ENCODE measurements at places on chromosomes 13 and 19.

DNA sequence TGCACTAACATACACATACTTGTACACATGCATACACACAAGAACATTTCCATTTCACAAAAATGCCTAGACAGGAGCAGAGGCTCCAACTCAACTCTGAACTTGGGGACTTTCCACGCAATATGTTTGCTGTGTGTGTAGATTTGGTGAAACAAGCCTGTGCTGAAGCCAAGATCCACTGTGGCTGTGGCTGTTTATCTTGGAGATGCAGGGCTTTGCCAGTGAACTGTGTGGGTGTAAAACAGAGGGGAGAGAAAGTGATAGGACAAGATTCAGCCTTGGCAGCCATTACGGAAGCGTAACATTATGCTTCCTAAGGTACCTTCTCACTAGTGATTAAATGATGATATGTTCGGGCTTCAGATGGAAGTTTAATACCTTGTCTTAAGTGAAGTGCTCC, 73.2 kb upstream of the MBNL2 start:
- DNase-seq, result no peak

DNA sequence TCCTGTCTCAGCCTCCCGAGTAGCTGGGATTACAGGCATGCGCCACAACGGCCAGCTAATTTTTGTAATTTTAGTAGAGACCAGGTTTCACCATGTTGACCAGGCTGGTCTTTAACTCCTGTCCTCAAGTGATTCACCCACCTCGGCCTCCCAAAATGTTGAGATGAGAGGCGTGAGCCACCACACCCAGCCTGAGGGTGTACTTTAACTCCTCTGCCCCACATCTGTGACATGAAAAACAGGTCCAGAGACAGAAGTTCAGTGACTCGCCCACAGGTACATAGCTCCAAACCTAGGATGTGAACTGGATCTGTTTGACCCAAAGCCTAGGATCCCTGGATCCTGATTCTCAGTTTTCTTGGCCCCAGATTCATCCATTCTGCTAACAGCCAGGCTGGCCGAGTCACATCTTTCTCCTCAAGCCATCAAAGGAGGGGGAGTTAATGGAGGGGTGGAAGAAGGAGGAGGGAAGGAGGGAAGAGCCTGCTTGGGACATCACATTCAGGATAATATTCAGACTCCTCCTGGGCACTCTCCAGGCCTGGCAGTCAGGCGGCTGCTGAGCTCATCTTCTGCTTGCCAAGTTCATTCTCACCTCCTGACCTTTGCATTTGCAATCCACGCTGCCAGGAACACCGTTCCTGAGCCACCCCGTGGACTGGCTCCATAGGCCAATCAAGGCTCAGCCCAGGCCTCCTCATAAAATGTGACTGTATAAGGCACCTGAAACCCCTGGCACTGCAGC, 3.1 kb downstream of the SPC24 start:
- no peak for DNase-seq

GRCh38 chr13:94849254-94849653, 136.9 kb upstream of the SOX21 start:
- DNase-seq, result no peak

- DNase-seq, result no peak
These were observed 5.9 kb upstream of the CACNG7 start for GRCh38 chr19:53903055-53903680.

DNA sequence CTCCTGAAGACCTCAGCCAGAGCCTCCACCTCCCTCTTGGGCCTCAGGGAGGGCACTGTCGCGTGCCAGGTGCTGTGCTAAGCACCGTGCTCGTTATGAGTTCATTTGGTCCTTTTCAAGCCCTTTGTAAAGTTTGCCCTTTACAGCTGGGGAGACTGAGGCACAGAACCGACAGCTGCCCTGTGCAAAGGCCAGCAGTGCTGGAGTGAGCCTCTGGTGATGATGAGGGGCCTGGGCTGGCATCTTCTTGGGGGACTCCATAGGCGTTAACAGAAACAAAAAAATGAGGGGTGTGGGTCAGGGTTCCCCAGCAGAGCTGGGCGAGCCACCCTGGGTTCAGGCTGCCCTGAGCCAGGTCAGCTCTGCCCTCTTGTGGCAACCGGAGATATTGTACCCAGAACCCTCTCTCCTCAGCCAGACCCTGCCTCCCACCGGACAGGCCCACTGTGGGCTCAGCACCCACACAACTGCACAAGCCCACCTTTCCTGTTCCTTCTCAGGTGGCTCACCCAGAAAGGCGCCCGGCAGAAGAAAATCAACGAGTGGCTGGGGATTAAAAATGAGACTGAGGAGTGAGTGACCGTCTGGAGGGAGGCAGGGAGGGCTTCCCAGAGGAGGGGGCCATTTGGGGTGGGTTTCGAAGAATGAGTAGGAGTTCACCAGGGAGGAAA, 5.5 kb upstream of the IFI30 start:
- DNase-seq, result no peak

DNA sequence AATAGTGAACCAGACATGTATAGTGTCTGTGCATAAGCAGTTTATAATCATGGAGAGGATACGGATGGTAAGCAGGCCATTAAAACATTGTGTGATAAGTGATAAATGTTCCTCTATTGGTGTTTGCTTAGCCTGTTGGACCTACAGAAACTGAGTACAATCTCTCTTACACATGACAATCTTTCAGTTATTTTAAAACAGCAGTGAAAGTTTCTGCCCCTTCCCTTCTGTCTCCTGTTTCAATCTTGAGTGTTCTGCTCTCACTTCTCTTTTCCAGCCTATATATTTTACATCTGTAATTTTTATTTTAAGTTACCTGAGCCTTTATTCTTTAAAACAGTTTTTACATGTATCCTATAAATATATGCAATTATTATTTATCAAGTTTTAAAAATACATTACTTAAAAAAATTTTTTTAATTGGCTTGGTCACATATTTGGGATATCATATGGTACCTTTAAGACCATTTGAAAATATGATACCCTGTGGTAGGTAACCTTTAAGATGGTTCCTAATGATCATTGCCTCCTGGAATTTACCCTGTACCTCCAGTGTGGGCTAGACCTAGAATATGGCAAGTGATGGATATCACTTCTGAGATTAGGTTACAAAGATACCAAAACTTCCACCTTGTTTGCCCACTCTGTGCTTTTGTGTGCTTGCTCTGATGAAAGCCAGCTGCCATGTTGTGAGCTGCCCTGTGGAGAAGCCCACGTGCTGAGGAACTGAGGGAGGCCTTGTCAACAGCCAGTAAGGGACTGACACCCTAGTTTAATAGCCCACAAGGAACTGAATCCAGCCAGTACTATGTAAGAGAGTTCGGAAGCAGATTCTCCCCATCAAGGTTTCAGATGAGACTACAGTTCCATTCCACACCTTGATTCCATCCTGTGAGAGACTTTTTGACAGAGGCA, 99.3 kb downstream of the DHRS12 start:
- no peak for DNase-seq

- DNase-seq, result no peak
These were observed 4.0 kb downstream of the PDS5B start for GRCh38 chr13:32590266-32590665.

DNA sequence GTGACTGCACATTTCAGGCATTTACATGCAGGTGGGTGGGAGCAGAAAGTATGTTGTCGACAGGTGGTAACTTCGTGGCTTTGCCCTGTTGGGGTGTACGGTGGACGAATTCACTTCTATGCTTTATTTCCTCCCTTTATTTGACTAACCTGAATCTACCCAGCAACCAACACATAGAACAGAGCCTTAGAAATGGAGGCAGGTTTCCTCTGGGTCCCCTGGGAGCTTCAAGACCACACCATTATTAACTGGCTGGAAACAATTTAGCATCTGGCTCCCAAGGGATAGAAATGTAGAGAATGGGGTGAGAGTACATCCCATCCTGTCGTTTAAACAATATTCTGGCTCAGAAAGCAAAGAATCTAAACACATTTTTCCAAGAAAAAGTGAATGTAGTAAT, 244.4 kb downstream of the DLEU7 start:
- DNase-seq, result no peak

DNA sequence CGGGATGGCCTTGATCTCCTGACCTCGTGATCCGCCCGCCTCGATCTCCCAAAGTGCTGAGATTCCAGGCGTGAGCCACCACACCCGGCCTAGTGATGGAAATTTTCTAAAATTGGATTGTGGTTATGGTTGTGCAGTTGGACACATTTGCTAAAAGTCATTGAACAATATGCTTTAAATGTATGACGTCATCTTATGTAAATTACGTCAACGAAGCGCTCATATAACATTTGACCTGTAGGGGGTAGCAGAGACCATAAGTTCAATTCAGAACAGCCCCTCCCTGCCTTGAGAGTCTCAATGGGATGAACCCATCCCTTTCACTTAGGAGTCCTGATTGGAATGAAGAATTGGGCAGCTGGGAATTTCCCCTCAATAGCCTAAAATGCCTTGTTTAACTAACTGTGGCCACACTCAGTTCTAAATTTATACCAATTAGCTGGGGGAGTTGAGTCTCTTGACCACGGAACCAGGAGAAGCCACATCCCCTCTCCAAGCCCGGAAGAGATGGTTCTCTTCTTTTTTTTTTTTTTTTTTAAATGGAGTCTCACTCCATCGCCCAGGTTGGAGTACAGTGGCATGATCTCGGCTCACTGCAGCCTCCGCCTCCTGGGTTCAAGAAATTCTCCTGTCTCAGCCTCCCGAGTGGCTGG, 15.2 kb upstream of the TLE6 start:
- DNase-seq, result no peak

GRCh38 chr13:110266983-110267382, 40.0 kb downstream of the COL4A1 start:
- DNase-seq, result no peak

GRCh38 chr19:38562096-38562495, 55.7 kb downstream of the MAP4K1 start:
- DNase-seq, result no peak

- DNase-seq, result no peak
These were observed 63.9 kb upstream of the ATXN8OS start for GRCh38 chr13:70043685-70044084.
